ENCODE measurements at places on chromosomes 1 and 21.

GRCh38 chr1:210104103-210104502 is 128.5 kb upstream of the SERTAD4 start:
- no peak for DNase-seq

DNA sequence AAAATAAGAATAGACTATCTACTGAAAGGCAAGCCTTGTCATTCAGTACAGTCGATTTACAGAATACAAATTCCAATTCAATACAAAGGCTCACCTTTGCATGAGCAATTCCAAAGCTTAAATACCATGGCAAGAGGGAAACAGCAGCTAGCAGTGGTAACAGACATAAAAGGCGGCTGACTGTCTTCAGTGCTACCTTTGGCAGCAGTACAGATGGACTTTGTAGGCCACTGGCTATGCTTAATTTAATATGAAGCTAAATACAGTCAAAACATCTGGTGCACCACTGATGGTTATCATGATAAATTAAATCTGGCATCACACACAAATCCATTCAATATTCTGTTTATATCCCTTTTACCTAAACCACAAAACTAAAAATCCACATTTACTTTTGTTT is 62.4 kb downstream of the RERE start:
- no peak for DNase-seq

DNA sequence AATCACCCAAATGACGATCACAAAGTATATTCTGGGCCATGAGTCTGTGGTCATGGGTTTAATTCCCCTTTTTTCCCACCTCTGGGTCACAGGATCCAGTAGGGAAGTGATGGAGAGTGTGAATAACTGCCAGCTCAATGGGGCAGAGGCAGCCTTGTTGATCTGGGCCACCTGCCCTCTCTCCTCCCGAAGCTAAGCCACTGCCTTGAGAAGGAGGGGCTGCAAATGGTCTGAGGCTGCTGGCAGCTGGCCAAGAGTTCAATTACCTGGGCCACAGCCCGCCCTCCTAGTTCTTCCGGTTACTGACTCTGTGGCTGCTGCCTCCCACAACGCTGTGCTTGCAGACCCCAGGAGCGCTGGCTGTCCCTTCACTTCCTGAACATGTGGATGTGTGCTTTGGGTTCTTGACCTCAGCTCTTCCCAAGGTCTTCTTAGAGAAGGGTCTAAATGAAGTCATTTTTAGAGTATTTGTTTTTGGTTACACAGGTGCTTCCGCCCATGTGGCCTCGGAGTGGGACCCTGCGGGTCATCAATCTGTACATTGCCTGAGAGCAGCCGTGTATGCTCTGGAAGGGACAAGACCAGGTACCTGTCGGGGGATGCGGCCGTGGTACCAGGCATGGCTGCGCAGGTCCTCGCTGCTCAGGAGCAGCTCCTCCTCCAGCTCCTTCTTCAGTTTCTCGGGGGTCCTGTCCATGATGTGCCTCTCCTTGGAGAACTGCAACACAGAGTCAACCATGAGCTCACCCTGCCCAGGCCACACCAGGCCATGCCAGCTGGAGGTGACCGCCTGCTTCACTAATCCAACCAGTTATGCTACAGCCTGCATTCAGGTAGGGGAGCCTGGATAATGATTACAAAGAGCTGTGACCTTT is 89.7 kb downstream of the BCAR3 start:
- DNase-seq: peak; percentile 45

- DNase-seq: peak; percentile 18
Measured at GRCh38 chr1:111864862-111865261, 109.2 kb downstream of the DDX20 start.

- DNase-seq: no peak
Measured at GRCh38 chr1:111195002-111195684, 5.3 kb downstream of the DENND2D start.

- DNase-seq: peak; percentile 72
Measured at GRCh38 chr1:178060789-178061556, 32.9 kb upstream of the RASAL2 start.

GRCh38 chr21:26933448-26933847 is 33.4 kb downstream of the ADAMTS5 start:
- no peak for DNase-seq

DNA sequence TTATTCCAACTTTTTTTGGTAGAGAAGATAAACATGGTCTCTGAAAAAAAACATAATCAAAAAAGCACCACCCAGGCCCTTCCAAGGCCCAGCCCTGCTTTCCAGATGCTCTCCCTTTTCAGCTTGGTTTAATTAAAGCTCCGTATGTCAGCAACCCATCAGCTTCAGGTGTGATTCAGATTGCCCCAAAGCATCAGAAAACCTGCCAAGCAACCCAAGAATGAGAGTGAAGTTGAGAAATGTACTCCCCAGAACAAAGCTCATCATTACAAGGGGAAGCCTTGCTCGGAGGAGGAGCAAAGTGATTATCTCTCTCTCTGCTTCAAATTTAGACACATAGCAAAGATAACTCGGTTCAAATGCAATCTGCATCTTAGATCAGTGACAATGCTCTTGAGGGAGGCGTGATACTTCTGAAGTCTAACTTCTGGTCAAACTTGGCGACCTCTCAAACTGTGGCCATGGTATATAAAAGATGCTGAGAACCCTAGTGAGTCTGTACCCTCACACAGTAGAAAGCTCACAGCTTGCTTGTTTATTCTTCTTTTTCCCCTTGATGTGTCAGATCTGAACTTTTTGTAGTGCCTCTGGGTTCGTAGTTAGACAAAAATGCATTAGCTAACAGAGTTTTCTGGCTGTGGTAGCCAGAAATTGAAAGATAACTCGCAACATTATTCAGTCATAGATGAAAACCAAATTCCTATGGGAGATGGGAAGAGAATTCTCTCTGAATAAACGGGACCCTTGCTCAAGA is 63.3 kb upstream of the ZC3H11B start:
- no peak for DNase-seq

DNA sequence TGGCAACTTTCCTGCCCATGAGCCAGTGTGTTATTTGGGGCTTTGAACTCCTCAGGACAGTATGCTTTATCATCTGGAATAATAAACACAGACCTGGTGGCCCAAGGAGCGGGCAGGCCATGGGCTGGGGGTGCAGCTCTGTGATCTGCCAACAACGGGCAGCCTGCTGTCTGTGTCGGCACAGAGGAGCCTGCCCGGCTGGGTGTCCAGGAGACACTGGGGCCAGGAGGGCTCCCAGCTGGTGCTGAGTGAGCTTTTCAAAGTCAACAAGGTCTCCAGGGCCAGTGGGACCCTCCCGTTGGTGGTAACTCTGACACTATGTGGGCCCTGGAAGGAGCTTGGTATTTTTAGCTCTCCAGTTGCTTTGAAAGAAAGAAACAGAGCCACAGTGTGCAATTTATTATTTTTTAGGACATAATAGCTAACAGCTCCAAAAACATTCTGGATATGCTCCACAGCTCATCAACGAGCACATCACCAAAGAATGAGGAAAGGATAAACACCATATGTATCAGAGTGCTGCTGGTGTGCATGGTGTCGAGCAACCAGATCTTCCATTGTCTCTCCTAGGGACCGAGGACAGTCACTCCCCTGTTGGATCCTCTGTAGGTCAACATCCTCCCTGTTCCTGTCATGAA is 488.7 kb upstream of the USP24 start:
- DNase-seq: no peak

DNA sequence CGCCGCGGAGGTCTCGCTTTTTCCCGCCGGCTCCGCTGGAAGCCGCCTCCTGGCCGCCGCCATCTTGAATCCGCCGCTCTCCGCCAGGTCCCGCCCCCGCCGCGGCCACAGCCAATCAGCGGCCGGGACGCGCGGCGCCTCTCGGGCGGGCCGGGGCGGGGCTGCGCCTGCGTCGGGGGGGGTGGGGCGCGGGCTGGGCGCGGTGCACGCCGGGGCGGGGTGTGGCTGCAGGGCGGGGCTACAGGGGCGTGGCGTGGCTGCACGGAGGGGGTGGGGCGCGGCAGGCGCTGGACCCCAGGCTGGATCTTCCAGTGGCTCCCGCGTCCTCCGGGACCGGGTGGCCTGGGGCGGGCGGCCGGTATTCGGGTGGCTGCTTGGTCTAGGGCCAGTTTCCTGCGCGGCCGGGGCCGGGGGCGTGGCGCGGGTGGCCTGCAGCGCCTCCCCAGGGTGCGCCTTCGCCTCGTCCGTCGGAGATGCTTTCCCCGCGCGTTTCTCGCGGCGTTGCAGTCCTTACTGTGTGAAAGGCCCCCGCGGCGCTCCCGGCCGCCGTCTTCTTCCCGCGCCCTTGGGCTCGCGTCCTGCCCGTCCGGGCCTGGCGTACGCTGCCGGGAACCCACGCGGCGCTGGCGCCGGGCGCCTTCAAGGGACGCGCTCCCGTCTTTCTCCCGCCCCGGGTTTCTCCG is 575 bp downstream of the PCNT start:
- peak; percentile 81 for DNase-seq

- no peak for DNase-seq
Measured at GRCh38 chr21:14968821-14969220, 96.0 kb downstream of the NRIP1 start.

DNA sequence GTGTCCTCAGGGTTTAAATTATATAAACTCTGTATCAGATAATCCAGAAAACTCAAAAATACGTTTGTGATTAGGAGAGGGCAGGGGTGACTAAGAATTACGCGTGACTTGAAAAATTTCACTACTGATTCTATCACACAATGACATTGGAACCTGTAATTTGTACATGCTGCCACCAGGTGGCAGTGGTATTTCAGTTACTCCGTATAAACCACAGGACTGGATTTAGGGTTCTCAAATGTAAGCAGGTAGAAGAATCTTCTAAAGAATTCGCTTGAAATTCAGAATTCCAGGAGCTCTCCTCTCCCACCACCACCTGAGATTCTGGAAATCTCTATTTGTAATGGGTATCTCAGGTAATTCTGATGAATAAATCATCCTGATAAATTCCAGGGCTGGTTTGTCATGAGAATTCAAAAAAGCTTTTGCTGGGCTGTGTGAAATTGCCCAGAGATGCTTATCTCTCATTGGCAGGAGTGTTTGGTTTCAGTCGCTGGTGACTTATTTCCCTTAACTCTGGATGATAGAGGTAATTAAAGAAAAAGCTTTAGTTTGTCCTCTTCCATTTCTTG is 1.7 kb upstream of the KRTAP7-1 start:
- DNase-seq: no peak

GRCh38 chr1:32454726-32455125 is 10.1 kb upstream of the ZBTB8B start:
- DNase-seq: peak; percentile 12
